CD8-positive, alpha-beta T cell (primary cell): ENCODE measurements at places on chromosomes 7 and 10.

DNA sequence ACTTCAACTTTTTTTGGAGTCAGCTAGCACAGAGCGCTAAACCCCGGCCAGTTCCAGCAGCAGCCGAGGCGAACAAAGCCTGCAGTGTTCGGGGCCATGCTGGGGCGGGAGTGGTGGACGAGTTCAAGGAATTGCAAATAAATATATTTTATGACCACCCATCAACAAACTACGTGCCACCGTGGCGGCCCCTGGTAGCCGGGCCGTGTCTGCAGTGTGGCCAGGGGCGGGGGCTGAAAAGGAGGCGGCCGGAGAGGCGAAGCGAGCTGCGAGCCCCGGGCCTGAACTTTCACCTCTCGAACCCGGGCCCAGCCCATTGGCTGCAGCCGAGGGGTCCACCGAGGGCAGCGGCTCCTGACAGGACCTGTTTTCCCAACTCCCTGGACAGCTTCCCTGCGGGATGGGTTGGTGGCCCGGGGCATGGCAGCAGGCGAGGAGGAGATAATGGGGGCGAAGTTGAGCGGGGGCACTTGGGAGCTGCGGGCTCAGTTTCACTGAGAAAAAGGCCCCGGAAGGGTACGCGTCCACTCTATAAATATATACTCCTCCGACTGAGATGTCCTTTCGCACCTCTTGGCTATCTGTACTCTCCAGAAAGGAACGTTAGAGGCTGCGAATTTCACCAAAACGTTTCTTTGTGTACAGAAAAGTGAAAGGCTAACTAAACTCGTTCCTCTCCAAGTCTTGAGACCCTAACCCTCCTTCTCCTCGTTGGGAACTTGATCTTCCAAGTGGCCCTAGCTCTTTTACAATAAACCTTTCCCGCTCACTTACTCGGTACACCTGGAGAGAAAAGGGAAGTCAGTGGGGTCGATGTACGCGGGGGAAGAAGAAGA, 164.6 kb upstream of the PPP1R3A start:
- no peak for DNase-seq

- no peak for DNase-seq
Observed at GRCh38 chr10:55141892-55142291, 340.9 kb upstream of the PCDH15 start.

- DNase-seq = no peak
Observed at GRCh38 chr7:24788961-24789576, 31.8 kb upstream of the GSDME start.

GRCh38 chr7:52498366-52498765, 537.1 kb upstream of the POM121L12 start:
- no peak for DNase-seq

DNA sequence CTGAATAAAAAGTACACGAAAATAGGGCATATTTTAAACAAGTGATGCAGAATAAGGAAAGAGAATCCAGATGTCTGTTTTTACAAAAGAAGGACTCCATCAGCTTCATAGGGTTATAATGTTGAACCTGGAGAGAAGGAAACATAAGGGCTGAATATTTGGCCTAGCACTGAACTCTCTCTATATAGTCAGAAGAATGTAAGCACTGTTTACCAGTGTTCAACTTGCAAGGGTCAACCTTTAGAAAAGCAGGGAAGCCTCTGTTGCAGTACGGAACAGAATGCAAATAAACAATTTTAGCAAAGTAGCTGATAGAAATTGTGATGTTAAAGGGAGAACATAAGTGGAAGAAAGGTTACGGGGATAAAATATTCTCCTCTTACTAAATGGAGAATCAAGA, 16.2 kb downstream of the CDK6 start:
- no peak for DNase-seq

GRCh38 chr10:29256586-29256985, 32.3 kb upstream of the LYZL1 start:
- DNase-seq = no peak
